Anterior cingulate cortex (tissue), 58 donors: ENCODE measurements at places on chromosomes 1 and 21.

- no peak for DNase-seq
Observed at GRCh38 chr1:157723157-157723556, 22.6 kb upstream of the FCRL3 start.

DNA sequence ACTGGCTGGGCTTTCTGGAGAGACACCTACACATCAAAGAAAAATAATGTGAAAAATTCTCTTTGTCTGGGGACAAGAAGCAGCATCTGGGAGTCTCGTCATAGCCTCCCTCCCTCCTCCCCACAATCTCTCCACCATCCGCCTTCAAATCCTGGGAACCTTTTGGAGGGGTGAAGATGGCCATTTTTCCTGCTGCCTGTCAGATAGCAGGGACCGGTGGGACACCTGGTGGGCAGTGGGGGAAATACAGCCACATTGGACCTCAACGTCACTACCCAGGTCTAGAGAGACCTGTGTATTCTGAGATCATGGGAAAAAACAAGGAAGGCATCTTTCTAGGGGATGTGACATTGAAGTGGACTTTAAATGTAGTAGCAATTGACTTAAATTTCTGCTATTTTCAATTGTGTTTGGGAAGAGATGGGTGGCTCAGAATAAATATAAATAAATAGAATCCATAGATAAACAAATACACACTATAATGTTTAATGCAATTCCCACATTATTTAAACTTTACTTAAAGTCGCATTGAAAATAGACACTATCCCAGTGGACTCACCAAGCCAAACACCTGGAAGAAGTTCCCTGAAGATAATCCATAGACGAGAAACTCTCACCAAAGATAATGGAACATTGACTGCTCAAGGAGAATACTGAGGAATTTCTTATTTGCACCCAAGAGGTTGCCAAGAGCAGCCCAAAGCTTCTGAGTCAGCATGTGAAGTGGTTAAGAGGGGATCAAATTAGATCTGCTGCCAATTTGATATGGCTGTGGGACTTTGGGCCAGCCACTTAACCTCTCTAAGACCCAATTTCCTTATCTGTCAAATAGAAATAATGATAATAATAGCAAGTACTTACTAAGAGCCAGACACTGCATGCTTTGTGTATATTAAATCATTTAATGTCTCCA lies 147.6 kb upstream of the CAMK1G start:
- peak; percentile 60 for DNase-seq

DNA sequence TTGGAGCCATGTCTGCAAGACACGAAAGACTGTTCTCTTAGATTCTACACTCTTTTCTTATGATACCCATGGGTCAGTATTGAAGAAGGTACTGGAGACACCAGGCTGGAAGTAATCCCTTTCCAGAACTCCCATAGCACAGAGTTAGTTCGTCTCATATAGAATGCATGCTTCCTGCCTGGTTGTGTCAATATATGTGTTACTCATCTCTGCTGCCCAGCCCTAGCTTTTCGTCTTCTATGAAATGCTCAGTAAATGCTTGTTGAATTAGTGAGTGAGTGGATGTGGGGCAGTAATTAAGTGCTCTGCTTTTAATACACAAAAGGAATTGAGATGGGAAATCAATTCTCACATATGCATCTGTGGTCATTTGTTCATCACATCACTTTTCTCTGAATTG lies 32.1 kb downstream of the ADCY10 start:
- DNase-seq = no peak

- DNase-seq = no peak
Observed at GRCh38 chr1:172821609-172822274, 162.8 kb downstream of the FASLG start.

- DNase-seq = no peak
Observed at GRCh38 chr1:90591970-90592356, 125.1 kb downstream of the BARHL2 start.

DNA sequence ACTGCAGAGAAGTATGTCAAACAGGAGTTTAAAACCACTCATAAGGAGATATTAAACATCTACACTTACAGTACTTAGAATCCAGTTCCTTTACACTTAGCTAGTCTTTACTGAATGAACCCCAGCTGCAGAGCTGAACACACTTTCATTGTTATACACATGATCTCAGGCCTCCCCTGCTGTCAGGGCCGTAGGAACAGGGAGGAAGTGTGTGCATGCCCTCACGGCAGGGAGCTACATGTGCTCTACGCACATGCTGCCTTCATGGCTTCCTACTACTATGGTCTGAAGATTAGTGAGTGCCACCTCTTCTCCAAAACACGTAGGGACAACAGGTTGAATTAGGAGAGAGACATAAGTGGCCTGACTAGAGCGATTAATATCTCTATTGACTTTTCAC lies 191.5 kb downstream of the SIPA1L2 start:
- DNase-seq = no peak

DNA sequence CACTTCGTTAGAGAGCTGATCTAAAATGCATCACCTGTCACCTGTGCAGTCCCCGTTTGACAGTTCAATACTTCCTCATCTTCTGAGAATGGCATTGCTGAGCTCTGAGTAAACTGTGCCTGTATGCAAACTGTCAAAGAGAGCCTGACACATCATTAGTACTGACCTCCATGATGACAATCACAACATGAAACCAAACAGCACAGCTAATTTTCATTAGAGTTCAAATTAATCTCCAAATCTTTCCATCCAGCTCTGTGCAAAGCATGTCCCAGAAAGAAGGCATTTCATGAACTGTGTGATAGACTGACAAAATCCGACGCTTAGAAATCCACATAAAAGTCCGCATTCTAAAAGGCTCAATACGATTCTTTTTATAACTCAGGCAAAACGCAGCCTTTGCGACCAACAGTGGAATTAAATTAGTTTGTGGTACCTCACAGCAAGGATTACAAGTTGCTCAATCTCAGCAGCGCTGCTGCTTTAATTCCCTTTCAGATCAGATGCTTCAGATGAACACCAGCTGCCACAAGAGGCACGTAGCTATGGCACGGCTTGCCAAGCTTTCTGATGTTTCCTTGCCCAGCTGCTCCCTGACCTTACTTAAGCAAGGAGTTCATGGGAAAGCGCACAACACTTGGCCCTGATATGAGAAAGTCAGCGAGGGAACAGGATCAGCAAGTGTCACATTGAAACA lies 765.5 kb upstream of the PRMT6 start:
- no peak for DNase-seq

- no peak for DNase-seq
Observed at GRCh38 chr1:46205791-46206190, 2.7 kb downstream of the LURAP1 start.

- DNase-seq = no peak
Observed at GRCh38 chr1:229420765-229421164, 13.1 kb downstream of the ACTA1 start.

DNA sequence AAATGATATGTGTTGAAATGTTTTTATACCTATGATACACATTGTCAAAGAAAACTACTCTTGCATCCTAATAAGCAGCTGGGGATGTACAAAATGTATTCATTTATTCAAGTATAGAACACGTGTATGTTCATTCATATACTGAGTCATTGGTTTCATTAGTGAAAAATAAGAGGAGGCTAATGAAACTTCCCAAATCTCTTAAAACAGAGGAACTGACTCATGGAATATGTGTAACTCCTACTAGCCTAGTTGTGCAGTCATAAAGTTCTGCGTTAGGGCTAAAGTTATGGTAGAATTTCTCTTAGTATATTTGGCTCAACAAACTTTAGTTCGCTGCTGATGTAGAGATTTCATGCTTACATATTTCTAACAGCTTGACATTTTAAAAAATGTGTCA lies 441.6 kb downstream of the NCAM2 start:
- DNase-seq = no peak

- DNase-seq = no peak
Observed at GRCh38 chr1:171254859-171255258, 6.6 kb downstream of the FMO1 start.

DNA sequence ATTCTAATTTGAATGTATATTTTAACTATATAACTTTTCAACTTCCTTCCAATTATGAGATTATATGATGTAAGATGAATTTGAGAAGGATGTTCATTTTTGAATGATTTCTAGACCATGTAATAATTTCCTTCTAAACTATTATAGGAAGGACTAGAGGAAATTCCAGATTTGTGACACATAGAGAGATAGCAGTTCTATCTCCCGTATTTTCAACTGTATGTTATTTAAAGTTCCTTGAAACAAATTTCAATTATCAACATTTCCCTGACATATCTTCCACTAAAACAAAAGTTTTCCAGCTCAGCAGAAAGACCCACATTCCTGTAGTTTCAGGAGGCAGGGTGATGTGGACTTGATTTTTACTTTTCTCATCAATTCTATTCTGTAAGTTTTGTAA lies 396.7 kb upstream of the C1orf87 start:
- no peak for DNase-seq
